ENCODE measurements at places on chromosomes 6 and 20. TPM values are rescaled to one million over a fixed set of nuclear protein-coding genes. Genes with fewer than 3 reads are reported as not detected.

DNA sequence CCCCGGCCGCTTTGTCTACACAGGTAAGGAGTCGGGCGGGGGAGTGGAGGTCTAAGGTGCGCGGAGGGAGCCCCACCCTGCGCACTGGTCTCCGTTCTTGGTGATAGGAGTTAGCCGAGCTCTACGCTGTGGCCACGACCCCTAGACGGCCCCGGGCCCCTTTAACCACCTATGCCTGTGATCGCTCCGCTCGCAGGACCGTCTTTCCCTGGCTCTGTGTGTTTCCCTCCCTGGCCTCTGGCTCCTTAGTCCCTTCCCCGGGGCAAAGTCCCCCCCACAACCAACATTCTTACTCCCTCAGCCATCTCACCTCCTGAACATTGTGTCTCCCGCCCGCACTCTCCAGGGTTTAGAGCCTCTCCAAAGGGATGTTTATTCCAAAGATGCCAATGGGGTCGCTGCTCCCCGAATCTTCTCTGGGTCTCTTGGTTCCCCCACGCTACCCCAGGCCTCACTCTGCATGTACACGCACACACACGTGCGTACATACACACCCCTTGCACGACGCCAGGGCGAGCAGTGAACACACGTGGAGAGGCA is 50.4 kb downstream of the CPXM1 start:
- H3K27me3 ChIP-seq: peaks cover 100% of the 10 kb centered on the region
- no peak overlapping the region for H3K4me3 ChIP-seq
- H3K36me3 ChIP-seq: no peaks in the 10 kb centered on the region

- peak; percentile 87 for DNase-seq
- no peaks in the 10 kb centered on the region for H3K36me3 ChIP-seq
- no peaks in the 10 kb centered on the region for H3K27me3 ChIP-seq
These were observed 362.6 kb downstream of the QKI start for GRCh38 chr6:163776906-163777686.

GRCh38 chr20:45090481-45090880 is 10.4 kb downstream of the KCNS1 start:
- no peak overlapping the region for H3K27ac ChIP-seq
- H3K4me3 ChIP-seq: no peak overlapping the region
- DNase-seq: no peak
- H3K4me1 ChIP-seq: no peaks in the 10 kb centered on the region
- no peaks in the 10 kb centered on the region for H3K27me3 ChIP-seq

GRCh38 chr20:53387983-53388675 is 205.5 kb downstream of the ZNF217 start:
- H3K4me1 ChIP-seq: peaks cover 6% of the 10 kb centered on the region
- no peak overlapping the region for H3K4me3 ChIP-seq
- H3K27me3 ChIP-seq: no peaks in the 10 kb centered on the region
- no peak for DNase-seq

DNA sequence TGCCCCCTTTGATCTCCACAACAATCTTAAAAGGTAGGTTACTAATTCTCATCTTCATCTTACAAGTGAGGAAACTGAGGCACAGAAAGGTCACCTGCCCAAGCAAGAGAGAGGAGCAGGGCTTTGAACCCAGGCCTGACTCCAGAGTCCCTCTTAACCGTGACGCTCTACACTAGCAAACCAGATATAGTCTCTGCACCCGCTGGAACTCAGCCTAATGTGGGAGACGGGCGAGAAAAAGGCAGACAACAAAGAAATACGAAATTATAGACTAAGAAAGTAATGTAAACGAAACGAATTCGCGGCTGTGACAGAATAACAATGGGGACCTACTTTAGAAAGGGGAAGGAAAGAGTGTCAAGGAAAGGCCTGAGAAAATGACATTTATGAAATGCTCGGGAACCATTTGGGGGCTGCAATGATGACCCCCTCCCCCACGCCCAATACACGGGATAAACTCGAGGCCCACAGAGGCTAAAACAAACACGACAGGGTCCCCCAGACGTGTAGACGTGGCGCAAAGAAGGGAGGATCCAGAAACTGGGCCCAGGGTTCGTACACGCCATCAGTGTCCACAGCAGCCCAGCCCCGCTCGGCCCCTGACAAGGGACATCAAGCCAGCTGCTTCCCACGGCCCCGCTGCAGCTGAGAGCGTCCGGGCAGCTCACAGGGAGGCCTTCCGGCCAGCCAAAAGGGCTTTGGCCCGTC is 637 bp downstream of the TRPC4AP start:
- H3K4me1 ChIP-seq: peaks cover 10% of the 10 kb centered on the region
- H3K27me3 ChIP-seq: no peaks in the 10 kb centered on the region
- peak overlapping the region; percentile 71 for H3K4me3 ChIP-seq
- DNase-seq: peak; percentile 18
- no peaks in the 10 kb centered on the region for H3K36me3 ChIP-seq

- peaks cover 5% of the 10 kb centered on the region for H3K4me1 ChIP-seq
- no peak overlapping the region for H3K4me3 ChIP-seq
- peaks cover 53% of the 10 kb centered on the region for H3K36me3 ChIP-seq
- peak overlapping the region; percentile 1 for H3K27ac ChIP-seq
These were observed 49.7 kb downstream of the TOP1 start for GRCh38 chr20:41078329-41078728.

- no peak overlapping the region for H3K27ac ChIP-seq
- H3K27me3 ChIP-seq: peaks cover 43% of the 10 kb centered on the region
- no peak overlapping the region for H3K4me3 ChIP-seq
These were observed 264.3 kb downstream of the TFAP2C start for GRCh38 chr20:56893226-56893917.

DNA sequence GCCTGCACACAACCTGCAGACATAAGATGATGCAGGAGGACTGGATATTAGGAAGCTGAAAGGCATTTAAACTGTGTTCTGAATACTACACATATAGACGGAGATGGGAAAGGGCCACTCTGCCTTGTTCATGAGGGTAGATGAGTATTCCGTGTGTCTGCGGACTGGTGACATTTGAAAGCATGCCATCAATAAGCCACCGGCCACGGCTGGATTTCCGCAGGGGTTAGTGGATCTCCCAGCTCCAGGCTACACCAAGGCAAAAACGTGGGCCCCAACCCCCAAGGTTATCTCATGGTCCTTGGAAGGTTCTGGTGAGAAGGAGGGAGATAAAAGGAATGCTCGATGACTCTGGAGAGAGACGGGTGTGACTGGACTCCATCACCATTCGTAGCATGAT is 78.6 kb upstream of the THBS2 start:
- no peak overlapping the region for H3K27ac ChIP-seq
- H3K4me1 ChIP-seq: no peaks in the 10 kb centered on the region
- no peak overlapping the region for H3K4me3 ChIP-seq
- H3K36me3 ChIP-seq: no peaks in the 10 kb centered on the region
- no peaks in the 10 kb centered on the region for H3K27me3 ChIP-seq
- DNase-seq: no peak

DNA sequence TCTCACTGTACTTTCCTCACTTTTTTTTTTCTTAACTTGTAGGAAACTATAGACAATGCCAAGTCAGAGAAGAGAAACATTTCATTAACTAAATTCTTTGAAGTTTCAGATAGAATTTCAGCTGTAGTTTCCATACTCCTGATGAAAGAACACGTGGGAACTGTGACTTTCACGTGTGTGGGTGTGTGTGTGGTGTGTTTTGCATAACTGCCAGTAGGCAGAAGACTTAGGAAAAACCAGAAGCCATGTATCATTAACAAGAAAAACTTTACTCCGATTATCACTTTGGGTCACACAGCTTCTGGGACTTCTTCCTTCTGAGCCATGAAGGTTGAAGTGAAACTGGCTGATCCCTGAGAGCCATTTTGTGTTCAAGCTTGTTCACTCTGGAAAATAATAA is 483.3 kb downstream of the TFAP2B start:
- H3K27ac ChIP-seq: no peak overlapping the region
- no peak overlapping the region for H3K4me3 ChIP-seq
- no peaks in the 10 kb centered on the region for H3K27me3 ChIP-seq
- DNase-seq: no peak

DNA sequence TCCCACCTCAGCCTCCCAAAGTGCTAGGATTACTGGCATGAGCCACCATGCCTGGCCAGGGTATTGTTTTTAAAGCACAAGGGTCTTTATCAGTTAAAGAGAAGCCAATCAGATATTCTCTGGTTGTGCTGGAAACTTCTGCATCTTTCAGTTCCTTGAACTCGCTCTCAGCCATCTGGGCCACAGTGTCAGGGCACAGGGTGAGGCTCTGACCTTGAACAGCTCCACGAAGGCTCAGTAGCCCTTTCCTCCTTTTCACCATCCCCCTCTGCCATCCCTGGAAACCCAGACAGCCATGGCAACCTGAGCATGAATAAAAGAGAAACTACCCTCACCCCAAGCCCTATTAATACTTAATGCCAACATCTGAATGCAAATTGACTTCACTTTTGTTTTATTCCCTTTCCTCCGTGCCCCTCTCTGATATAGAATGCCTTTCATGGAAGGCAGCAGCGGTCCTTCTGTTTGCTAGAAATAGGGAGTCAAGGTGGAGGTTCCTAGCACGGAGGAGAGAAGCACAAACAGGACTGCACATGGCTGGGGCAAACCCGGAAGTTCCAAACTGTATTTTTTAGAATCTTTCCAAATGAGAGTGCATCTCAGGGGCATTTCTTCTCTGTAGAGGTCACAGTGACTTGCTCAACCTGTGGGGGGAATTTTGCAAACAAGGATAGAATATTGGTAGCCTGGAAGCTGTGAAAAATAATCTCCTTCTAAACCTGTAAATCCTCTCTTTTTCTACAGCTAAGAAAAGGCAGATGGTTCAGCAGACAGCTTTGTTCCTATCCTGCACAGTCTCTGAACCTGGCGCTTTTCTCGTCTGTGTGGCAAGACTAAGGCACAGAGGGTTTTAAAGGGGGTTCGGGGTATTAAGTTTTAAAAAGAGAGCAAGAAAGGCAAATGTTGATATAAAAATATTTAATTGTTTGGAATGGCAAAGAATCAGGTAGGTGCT is 176.4 kb upstream of the RREB1 start:
- H3K36me3 ChIP-seq: no peaks in the 10 kb centered on the region
- H3K27me3 ChIP-seq: no peaks in the 10 kb centered on the region
- H3K4me3 ChIP-seq: no peak overlapping the region
- H3K27ac ChIP-seq: peak overlapping the region; percentile 44
- DNase-seq: no peak

DNA sequence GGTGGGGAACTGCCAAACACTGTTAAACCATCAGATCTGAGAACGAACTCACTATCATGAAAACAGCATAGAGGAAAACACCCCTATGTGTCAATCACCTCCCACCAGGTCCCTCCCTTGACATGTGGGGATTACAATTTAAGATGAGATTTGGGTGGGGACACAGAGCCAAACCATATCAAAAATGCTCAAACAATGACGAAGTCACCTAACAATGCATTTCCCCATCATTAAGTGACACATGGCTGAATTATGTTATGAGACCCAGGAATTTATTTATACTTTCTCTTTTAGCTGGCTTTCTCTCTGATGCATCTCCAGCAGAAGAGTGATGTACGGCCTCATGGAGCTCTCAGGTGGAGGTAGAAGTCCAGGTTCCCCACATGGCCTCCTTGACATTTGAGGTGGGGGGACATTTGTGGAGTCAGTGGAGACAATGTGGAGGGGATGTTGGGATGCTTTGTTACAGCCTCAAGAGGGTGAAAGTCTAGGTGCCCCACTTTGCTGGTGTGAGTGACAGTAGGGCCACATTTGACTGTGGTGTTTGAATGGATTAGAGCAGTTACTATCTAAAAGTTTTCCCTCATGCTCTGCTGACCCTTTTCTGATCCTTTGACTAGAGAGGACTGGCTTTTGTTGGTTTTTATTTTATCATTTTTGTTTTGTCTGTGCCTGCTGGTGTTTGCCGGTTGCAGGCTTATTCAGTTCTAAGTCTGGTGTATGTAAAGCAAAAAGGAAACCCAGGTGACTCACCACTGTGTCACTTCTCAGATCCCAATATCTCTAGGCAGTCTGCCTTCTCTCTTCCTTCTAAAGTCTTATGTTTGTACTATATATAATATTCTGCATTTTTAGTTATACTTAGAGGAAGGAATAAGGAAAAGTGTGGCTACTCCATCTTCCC is 18.5 kb upstream of the DCBLD1 start:
- no peaks in the 10 kb centered on the region for H3K4me1 ChIP-seq
- no peak overlapping the region for H3K27ac ChIP-seq
- no peaks in the 10 kb centered on the region for H3K36me3 ChIP-seq
- no peak overlapping the region for H3K4me3 ChIP-seq
- H3K27me3 ChIP-seq: peaks cover 2% of the 10 kb centered on the region

GRCh38 chr6:44662461-44663121 is 275.1 kb downstream of the CDC5L start:
- no peak for DNase-seq
- no peaks in the 10 kb centered on the region for H3K36me3 ChIP-seq
- H3K4me1 ChIP-seq: peaks cover 6% of the 10 kb centered on the region
- no peak overlapping the region for H3K4me3 ChIP-seq

- peak overlapping the region; percentile 79 for H3K4me3 ChIP-seq
- no peaks in the 10 kb centered on the region for H3K36me3 ChIP-seq
- peak; percentile 85 for DNase-seq
- H3K27me3 ChIP-seq: no peaks in the 10 kb centered on the region
- H3K27ac ChIP-seq: peak overlapping the region; percentile 99
These were observed 927 bp downstream of the ASXL1 start for GRCh38 chr20:32358883-32359632.

GRCh38 chr20:48750941-48751635 is 76.7 kb downstream of the PREX1 start:
- H3K36me3 ChIP-seq: no peaks in the 10 kb centered on the region
- H3K4me1 ChIP-seq: no peaks in the 10 kb centered on the region
- DNase-seq: peak; percentile 69
- no peak overlapping the region for H3K4me3 ChIP-seq
- no peaks in the 10 kb centered on the region for H3K27me3 ChIP-seq

DNA sequence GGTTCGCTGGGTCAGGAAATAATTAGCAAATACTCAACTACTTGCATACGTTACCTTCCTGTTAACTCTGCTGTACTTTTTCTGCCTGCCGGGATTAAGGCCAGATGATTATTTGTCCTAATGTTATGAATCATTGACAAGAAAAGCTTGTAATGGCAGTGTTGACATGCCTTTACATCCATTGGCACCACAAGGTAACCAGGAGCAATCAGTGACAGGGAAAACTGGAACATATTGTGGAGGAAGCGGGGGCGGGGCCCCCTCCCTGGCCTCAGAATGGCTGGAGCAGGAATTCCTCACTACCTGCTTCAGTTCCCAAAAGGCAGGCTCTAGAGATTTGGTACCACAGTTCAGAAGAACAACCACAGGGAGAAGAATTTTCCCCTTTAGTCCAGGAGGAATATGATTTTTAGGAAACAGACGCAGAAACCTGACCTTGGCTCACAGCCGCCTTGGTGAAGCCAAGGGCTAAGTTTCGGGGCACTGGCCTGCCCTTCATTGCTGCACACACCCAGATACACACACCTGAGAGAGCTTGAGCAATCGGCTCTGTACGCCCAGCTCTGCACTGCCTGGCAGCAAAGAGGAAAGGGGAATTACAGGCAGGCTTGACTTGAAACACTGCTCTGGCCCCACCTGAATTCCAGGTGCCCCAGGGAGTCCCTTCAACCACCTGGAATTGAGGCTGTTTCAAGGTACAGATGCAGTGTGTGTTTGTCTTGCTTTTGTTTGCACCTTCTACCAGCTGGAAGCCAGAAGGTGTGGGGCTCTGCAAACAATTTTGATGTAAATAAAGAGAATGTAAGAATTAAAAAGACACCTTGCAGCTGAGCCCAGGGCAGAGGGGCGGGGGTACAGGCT is 89.8 kb downstream of the MYB start:
- H3K27me3 ChIP-seq: no peaks in the 10 kb centered on the region
- no peak overlapping the region for H3K27ac ChIP-seq
- no peak overlapping the region for H3K4me3 ChIP-seq
- no peaks in the 10 kb centered on the region for H3K36me3 ChIP-seq
- no peak for DNase-seq

SLC4A11 gene
- 0.11 TPM for total RNA-seq

NOX3 gene
- total RNA-seq: not detected

PRL gene
- not detected for total RNA-seq

CNR1 gene
- total RNA-seq: 0.39 TPM

SPATS1 gene
- total RNA-seq: 0.63 TPM

HCRTR2 gene
- total RNA-seq: not detected

TM9SF4 gene
- total RNA-seq: 52.5 TPM

Data from cardiac muscle cell (in vitro differentiated cells and primary cell).